ENCODE measurements at places on chromosomes 2 and 18.

GRCh38 chr2:198417836-198418235, 613.4 kb downstream of the PLCL1 start:
- DNase-seq: no peak

DNA sequence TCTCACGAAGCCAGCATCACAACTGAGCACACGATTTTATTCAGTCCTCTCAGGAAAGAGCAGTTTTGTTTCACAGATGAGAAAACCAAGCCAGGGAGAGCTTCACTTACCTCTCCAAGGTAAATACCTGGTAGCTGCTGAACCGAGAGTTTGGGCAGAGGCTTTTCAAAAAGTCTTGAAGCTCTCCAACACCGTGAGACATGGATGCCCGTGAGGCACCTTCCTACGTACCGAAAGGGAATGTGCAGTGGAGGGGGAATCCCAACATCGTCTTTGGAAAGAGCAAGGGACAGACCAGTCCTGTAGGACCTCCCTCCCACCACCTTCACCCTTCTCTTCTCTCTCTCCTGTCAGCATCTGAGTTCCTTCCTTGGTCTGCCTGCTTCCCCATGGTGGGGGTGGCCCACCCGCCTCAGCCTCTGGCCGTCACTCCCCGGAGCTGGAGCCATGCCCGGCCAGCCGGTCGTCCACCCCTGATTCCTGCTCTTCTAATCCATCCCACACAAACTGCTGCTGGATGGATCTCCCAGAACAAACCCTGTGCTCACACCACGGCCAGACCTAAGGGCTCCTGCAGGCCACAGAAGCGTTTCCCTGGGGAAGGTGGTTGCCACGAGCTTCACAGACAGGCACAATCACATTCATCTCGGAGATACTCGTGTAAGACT, 97.3 kb upstream of the SNTG2 start:
- no peak for DNase-seq

DNA sequence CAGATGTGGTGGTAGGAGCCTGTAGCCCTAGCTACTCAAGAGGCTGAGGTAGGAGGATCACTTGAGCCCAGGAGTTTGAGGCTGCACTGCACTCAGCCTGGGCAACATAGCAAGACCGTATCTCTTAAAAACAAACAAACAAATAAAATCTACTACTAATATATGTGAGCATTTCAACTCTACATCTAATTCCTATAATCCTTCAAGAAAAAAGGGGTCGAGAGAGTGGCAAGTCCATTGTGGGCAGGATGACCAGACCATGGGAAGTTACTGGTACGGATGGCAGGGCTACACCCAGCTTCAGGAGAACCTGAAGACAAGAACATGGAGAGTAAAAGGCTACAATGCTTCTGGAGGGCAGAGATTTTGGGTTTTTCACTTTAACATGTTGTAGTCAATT, 24.0 kb downstream of the BUB1 start:
- DNase-seq: no peak

DNA sequence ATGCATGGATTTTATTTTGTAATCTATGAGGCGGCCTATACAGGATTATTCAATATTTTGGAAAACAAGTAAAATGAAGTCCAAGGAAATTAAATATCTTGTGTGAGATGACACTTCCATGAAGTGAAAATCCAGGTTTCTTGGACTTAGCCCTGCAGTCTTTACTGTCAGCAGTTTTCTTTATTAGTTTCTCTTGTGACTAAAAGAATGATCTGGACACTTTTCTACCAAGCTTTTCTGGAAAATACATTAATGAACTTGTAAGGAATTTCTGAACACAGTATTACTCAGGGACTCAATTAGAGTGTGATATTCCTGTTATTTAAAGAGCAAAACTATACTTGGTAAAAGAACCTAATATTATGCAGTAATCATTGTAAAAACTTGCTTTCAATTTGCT, 610.4 kb upstream of the SLC8A1 start:
- no peak for DNase-seq

- no peak for DNase-seq
Measured at GRCh38 chr2:24220554-24221291, 45.9 kb downstream of the FAM228A start.

DNA sequence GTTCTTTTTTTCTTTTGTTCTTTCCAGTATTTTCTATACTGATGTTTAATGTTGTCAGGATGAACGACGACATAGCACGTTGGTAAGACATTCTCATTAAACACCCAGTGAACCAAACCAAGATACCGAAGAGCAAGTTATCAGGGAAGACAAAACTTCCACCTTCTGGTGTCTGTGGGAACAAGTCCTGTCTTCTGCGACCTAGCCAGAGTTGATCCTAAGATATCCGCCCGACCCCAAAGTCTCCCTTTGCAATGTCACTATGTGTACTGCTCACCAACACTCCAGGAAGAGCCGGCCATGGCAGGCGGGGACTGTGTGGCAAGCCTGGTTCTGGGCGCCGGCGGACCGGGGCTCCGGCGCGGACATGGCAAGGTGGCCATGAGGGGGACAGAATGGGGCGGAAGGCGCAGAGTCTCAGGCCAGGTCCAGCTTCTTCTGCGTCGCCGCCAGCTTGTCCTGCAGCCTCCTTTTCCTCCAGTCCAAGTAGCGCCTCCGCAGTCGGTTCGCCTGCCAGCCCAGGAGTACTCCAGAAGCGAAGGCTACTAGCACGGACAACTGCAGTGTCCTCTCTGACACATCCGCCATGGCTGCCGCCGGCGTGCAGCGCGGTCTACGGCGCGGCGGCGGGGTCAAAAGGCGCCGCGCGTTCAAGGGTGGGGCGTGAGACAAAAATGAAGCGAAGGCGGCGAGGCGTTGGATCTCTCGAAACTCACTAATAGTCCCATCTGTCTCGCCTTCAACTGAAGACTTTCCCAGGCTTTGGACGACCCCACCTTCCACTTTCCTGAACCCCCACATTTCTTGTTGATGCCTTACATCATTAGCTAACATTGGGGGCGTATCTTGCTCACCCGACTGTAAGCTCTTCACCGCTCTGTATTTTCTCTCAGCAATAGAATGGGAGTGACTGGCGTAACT, at the start of gene MTLN:
Gene MTLN, minus strand, starts transcription at position 610 of the 921 bp plus-strand sequence. Its CDS starts 22 bp downstream, at position 588.
- peak; percentile 72 for DNase-seq

DNA sequence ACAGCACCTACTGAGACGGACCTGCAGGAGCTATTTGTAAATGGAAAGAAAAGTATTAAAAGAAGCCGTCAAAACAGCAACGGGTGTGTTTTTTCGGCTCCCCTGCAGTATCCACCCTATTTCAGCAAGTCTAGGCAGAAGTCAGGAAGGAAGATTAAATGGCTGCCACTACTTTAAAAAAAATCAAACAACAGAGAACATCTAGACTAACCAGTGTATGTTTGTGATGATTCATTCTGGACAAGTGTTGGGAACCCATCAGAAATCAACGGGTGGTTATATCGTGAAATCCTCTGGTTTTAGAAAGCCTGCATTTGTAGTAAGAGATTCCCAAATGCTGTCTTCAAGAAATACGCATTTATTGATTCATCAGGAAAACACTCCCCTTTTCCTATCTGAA, 9.0 kb downstream of the PMAIP1 start:
- DNase-seq: no peak

GRCh38 chr2:60500861-60501260, 52.6 kb downstream of the BCL11A start:
- no peak for DNase-seq

All from amygdala (tissue), 56 donors.